Endothelial cell of umbilical vein (primary cell): ENCODE measurements at places on chromosomes 6 and 20. TPM values are rescaled to one million over a fixed set of nuclear protein-coding genes. Genes with fewer than 3 reads are reported as not detected.
A peak's percentile ranks its signal among the peaks of the same experiment; 100 is the strongest.

- DNase-seq, result no peak
These were observed 75.3 kb upstream of the ENPP5 start for GRCh38 chr6:46246081-46246480.

DNA sequence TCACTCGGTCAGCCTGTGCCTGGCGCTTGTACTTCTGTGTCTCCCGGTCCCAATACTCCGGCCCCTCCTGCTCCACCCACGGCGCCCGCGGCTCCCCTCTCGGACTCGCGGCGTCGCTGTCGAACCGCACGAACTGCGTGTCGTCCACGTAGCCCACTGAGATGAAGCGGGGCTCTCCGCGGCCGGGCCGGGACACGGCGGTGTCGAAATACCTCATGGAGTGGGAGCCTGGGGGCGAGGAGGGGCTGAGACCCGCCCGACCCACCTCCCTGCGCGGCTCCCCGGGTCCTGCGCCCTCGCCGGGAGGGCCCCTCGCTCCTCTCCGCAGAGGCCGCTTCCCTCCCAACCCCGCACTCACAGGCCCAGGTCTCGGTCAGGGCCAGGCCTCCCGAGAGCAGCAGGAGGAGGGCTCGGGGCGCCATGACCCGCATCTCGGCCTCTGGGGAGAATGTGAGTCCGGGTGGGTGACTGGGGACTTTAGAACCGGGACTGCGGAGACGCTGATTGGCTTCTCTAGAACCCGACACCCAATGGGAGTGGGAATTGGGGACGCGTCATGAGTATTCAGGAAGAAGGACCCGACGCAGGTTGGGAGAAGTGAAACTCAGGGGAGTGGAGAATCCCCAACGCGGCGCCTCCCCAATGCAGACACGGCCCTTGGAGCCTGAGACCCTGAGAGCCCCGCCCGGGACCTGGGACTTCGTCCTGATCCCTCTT is at the start of gene HLA-C:
Gene HLA-C, minus strand, starts transcription at position 452 of the 717 bp plus-strand sequence. Its CDS starts 21 bp downstream, at position 431.
- peak; percentile 96 for DNase-seq

- DNase-seq, result no peak
These were observed 8.0 kb upstream of the UBE2J1 start for GRCh38 chr6:89360415-89360999.

- no peak for DNase-seq
These were observed 86.5 kb upstream of the MYL9 start for GRCh38 chr20:36454698-36455427.

DNA sequence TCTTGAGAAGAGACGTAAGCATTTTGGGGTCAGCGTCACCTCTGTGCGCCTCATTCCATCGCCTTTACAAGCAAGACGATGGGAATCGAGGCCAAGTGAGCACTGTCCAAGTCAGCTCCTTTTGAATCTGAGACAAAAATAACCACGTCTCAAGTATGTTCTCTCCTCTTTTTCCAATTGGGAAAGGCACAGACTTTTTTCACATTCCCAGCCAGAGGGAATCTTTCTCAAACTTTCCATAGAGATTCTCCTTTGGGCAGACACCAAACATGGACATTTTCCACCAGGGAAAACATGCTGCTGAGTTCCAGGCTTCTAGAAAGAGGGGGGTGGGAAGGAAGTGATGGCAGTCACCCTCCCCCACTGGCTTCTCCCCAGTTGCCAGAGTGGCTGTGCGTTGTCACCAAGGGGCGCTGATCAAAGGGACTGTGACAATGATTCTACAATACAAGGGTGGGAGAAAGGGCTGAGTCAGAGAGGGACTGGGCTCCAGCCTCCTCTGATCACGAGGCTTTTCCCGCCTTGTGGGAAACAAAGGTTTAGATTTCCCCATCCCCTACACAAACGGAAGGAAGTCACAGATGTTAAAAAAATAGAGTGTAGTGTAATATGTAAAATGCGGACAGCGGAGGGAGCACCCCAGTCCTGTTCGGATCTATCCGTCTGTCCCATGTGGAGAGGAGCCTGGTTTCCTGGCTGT is 281.9 kb upstream of the RNF24 start:
- no peak for DNase-seq

GRCh38 chr20:58378704-58379103 is 10.3 kb upstream of the VAPB start:
- no peak for DNase-seq

Gene JPH2
- not detected in 2 replicates for total RNA-seq
